Suprapubic skin (tissue), 4 donors: ENCODE measurements at places on chromosomes 6 and 20. TPM values are rescaled to one million over a fixed set of nuclear protein-coding genes. Genes with fewer than 3 reads are reported as not detected.

The C20orf204 gene
- total RNA-seq = 1.1 TPM

The ENPP4 gene
- 5.8 TPM for total RNA-seq

The UQCC2 gene
- total RNA-seq = 39.4 TPM

The RIPOR2 gene
- 10.4 TPM for total RNA-seq

- no peak for DNase-seq
These were observed 221.8 kb upstream of the CEP162 start for GRCh38 chr6:84449220-84449619.

DNA sequence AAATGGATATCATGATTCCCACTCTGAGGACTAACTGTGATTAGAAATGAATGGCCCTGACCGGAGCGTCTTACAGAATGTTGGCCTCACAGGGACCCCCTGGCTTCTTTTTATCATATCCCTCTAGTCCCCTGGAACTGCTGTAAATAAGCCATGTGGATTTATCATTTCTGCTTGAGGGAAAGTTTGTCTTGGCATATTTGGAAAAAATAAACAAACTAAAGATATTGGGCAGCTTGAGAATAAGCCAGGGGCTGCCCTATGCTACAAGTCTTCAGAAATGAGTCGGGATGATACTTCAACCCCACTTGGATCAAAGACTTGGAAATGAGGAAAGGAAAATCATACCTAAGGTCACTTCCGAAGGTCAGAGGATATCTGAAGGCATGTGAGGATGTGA is 179.1 kb downstream of the THBS2 start:
- no peak for DNase-seq

DNA sequence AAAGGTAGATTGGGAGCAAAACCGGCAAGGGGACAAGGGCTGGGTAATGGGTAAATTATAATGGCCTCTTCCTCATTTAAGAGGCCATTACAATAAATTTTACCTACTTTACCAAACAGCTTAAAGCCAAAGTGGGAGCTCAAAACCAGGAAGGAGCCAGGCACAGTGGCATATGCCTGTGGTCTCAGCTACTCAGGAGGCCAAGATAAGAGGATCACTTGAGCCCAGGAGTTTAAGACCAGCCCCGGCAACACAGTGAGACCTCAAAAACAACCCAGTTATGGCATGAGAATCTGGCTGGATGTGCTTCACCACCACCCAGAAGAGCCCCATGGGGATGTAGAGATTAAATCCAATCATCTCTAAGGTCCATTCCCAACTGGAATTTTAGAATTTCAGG is 52.9 kb upstream of the TAF8 start:
- no peak for DNase-seq

GRCh38 chr6:163877877-163878639 is 463.5 kb downstream of the QKI start:
- DNase-seq = no peak

- no peak for DNase-seq
These were observed 7.1 kb upstream of the LOC128125822 start for GRCh38 chr6:63565058-63565726.
